ENCODE measurements at places on chromosomes 6 and 20.

DNA sequence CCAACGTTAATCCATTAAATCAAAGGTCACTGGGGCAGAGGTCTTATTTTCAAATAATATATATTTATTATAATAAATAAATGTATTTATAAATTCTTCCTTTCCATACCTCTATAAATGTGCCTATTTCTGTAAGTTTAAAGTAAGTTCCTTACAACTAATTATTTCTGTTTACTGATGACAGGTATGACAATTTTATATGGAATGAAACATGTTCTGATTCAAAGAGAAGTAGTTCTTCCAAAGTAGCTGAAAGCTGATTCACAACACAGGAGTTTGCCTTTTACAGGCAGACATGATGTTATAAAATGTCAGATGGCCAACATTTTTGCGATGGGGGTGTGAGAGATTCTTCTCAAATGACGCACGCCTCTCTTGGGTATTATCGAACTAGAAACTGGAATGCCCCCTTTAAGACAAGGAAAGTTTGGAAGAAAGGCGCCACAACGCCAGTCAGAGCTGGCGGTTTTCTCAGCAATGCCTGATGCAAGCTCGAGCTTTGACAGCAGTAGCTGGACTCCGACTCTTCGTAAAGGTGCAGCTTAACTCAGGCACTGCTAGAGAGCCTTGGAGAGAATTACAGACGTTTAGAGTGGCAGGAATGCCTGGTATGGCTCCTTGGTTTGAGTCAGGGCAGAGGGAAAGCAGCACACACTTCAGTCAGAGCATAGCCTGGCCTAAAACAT, 92.1 kb downstream of the FOXC1 start:
- no peak for DNase-seq

DNA sequence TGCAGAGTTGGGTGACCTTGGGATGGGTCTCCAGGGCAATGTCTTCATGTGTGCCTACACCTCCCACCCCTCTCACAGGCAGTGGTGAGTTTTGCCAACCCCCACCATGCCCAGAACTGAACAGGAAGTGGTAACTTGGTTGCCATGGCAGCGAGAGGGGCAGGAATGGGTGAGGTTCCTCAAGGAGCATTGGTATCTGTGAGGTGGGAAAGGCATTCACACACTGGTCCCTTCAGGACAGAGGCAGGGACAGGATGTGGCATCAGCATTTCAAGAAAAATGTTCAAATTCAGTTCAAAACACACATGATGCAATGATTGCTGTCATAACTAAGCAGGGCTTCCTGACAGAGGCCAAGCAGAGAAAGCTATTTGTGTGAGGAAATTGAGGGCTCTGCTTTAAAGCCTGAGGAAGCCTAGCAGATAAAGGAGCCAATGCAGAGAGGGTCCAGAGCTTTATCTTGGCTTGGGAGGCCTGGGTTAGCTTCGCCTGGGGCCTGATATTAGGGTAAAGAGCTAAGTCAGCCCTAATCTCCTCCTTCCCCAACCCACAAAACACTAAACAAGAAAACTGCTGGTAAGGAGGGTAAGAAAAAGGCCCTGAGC, 551 bp downstream of the TREML2 start:
- DNase-seq, result peak; percentile 25

DNA sequence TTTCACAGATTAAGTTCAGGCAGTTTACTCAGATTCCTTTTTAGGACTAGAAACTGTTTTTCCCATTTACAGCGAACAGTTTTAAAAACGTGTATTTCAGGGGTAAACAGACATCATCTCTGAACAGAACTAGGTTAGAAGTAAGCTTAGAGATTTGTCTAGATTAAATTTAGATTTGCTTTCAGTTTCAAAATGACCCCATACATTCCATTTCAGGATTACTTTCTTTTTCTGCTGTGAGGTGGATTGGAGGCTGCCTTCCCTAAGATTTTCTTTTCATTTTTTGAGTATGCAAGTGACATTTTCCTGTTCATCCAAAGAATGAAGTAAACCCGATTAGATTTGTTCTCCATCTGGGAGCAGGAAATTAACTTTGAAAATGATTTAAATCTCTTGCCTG, 747.2 kb downstream of the KHDRBS2 start:
- no peak for DNase-seq

DNA sequence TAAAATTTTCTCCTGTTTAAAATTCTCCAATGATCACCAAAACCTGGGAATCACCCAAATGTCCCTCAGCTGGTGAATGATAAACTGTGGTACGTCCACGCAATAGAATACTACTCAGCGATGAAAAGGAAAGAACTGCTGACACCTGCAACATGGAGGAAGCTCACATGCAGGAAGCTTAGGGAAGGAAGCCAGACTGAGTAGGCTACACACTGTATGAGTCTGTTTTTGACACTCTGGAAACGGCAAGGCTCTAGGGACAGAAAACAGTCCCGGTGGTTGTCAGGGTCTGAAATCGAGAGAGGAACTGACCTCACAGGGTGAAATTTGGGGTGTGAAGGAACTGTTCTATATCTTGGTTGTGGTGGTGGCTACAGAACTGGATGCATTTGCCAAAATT, 25.2 kb upstream of the TLDC2 start:
- no peak for DNase-seq

- DNase-seq, result no peak
These were observed 6.4 kb downstream of the EXOC2 start for GRCh38 chr6:686497-686896.
